ENCODE measurements at places on chromosomes 2 and 18.

GRCh38 chr18:77658751-77659448 lies 409.3 kb downstream of the GALR1 start:
- no peak for DNase-seq

DNA sequence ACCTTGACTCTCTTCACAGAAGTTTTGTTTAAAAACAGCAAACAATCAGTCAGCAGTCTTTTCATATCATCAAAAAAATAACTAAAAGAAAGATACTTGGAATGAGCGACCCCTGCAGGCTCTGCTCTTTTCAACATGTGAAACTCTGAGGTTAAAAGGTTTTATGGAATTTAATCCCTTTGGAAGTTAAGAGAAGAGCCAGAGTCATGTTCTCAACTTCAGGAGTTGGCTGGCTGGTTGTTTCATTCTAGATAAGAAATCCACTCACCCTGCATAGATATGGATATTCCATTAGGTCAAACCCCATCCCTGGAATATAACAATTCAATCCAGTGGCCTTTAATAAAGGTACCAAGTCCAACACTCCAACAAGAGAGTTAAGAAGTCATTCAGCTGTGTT lies 115.6 kb upstream of the RMDN2 start:
- no peak for DNase-seq

- no peak for DNase-seq
Observed at GRCh38 chr2:85091838-85092237, 41.4 kb upstream of the TCF7L1 start.

- no peak for DNase-seq
Observed at GRCh38 chr2:57864926-57865325, 181.7 kb upstream of the VRK2 start.

- no peak for DNase-seq
Observed at GRCh38 chr2:173872714-173873113, 92.5 kb downstream of the SP3 start.

GRCh38 chr2:203852760-203853159 lies 14.8 kb upstream of the CTLA4 start:
- no peak for DNase-seq

- no peak for DNase-seq
Observed at GRCh38 chr2:58569475-58570185, 328.5 kb upstream of the FANCL start.

DNA sequence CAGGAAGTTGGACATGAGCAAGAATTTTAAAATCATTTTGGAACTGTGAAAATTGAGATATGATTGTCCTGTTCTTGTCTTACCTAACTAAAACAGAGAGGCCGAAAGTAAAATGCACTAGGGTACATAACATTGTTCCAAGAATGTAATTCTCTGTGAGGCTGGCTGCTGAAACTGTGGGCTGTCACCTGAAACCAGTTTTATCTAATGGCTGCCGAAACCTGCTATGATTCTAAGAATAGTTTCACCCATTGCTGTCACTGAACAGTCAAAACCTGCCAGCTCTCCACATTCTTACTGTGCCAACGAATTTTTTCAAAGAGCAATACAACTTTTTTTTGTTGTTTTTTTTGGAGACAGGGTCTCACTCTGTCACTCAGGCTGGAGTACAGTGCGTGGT lies 119.3 kb upstream of the ZSWIM2 start:
- DNase-seq, result no peak

GRCh38 chr2:12965540-12966269 lies 249.0 kb downstream of the TRIB2 start:
- DNase-seq, result no peak

All from left renal pelvis (tissue), 4 donors.